ENCODE measurements at places on chromosomes 13 and 19.

DNA sequence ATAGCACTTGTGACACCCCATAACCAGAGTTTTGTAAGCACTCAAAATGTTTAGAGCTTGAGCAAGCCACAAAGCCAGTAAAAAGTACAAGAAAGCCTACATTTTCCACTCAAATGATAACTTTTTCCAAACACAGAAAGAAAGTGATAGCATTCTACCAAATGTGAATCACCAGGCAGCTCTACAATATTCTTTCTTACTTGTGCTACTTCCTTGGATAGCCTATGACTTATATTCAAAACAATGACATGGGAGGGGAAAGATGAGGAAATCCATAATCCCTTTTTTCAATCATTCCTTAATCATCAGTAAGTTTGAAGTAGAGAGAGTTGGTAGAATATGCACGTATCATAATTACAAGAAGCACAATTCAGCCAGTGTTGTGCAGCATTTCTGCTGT lies 650.8 kb upstream of the PCDH9 start:
- no peak for DNase-seq

GRCh38 chr13:33911521-33911920 lies 93.6 kb downstream of the RFC3 start:
- DNase-seq: no peak

GRCh38 chr19:14475251-14476073 lies at the start of gene PTGER1:
PTGER1 (minus strand) TSS chr19:14475354; CDS start chr19:14474320, 1,034 bp downstream.
- DNase-seq: no peak

DNA sequence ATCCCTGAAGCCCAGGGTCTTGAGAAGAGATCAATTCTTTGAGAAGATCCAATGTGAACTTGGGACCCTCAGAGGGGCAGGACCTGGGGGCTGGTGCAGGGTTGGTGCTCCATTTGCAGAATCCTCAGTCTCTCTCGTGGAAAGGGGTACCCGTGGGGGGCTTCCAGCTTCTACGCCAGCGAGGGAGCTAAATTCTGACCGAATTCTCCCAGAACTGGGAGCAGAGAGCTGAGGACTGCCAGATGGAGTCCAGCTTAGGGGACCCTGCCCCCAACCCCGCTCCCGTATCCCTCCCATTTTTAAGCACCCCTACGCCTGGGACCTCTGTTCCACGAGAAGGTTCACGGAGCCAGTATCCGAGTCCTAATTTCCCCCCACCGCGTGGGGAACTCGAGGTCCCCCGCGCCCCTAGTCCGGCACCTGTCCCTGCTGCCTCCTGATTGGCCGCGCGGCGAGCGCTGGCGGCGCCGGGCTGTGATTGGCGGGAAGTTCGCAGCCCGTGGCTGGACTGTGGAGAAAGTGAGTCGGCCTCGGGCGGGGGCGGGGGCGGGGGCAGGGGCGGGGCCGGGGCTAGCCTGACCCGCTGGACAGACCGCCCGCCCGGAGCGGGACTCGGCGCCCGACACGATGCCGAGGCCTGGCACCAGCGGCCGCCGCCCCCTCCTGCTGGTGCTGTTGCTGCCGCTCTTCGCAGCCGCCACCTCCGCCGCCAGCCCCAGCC lies 4.4 kb upstream of the LTBP4 start:
- peak; percentile 22 for DNase-seq

DNA sequence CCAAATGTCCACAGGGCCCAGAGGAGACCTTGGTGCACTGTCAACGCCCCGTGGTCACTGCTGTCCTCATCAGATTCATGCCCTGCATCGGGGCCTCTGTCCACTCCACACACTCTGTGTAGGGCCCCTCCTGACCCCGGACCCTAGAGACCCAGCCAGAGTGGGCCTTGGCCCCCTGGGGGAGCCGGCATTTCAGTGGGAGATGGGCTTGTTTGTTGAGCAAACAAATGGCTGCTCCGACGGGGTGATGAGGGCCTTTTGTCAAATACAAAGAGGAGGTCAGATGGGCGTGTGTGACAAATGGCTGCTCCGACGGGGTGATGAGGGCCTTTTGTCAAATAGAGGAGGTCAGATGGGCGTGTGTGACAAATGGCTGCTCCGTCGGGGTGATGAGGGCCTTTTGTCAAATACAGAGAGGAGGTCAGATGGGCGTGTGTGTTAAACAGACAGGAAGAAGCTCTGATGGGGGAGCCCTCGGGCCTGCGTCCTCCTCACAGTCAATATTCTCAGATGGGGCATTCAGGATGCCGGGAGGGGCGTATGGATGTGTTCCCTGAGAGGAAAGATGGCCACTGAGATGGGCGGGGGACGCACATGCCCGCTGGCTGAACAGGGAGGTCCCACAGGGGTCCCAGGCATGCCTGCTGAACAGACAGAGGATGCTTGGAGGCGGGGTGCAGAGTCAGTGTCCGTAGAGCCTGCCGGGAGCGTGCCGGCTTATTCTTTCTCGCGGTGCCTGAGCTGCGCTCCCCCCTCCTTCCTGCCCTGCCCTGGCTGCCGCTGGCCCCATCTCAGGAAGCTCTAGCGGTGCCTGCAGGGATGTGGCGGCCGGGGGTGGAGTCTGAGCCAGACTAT lies 36.3 kb downstream of the SMIM24 start:
- DNase-seq: no peak

GRCh38 chr13:49499889-49500660 lies 4.3 kb downstream of the PHF11 start:
- DNase-seq: no peak

DNA sequence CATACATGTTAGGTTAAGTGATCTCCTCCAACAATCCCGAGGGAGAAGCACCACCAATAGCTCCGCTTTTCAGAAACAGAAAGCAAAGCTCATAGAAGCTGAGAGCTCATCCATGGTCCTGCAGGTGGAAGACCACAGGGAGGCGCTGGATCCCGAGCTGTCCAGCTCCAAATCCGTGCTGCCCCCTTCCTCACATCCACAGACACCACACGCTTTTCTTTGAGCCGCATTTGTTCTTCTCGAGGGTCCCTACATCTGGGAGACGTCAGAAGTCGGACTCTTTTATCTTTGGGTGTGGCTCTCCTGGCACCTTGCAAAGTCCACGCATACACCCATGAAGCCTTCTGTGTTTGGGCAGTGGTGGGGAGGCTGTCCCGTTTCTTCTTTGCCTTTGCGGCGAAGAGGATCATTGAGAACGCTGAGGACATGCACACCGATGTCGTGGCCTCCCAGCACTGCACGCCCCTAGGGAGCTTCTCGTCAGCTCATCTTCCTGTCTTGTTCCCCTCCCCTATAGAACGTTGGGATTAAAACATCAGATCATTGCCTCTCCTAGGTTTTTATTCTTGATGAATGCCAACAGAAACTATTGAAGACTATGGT lies 184.8 kb downstream of the TEX29 start:
- DNase-seq: no peak

All from NCI-H524 treated with DMSO at 0.1 percent for 48 hours (cell line).